ENCODE measurements at places on chromosomes 1 and 21.

GRCh38 chr1:43435146-43436145, 18.3 kb downstream of the HYI start:
- DNase-seq = no peak

- DNase-seq = no peak
Measured at GRCh38 chr1:8303141-8303540, 14.8 kb upstream of the SLC45A1 start.

DNA sequence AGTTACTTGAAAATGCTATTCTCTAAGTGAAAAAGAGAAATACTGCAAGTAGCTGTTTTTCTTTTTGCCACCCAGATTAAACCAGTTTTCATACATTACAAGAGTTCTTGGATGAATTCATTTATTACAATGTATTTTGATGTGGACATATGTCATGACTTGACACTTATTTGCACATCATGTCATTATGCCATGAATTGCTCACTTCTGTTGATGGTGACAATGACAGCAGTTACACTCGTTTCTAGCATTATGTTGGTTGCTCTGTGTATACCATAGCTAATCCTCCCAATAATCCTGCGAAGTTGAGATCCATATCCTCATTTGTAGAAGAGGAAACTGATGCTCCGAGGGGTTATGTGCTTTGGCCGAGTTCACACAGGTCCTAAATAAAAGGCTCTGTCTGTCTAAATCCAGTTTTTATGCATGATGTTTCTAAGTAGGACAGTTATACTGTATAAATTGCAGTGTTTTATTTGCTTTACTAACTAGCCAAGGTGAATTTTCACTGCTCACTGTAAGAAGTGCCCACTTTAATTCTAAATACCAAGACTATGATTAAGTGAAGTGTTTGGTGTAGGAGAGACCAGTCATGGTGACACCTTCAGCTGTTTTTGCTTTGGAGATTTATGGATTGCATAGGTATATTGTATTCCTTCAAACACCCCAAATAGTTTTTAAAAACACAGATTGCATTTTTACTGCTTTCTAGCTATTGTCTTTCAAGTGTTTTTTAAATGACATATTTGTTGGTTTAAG, 56.7 kb downstream of the PRDM2 start:
- no peak for DNase-seq

DNA sequence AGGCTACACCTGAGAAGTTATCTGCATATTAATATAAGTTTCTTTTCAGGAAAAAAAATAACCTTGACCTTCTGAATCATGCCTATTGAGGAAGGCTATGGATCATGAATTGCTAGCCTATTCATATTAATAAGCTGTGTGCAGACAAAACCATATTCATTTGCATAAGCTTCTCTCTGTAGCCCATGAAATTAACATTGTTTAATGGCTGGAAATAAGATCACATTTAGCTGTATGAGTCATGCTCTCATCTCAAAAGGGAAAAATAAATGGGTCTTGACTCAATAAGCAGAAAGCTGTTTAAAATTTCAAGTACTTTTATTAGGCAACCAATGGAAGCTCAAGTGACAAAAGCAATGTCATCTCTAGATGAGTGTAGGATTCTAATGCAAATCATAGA, 330.0 kb upstream of the DEPDC1 start:
- no peak for DNase-seq

DNA sequence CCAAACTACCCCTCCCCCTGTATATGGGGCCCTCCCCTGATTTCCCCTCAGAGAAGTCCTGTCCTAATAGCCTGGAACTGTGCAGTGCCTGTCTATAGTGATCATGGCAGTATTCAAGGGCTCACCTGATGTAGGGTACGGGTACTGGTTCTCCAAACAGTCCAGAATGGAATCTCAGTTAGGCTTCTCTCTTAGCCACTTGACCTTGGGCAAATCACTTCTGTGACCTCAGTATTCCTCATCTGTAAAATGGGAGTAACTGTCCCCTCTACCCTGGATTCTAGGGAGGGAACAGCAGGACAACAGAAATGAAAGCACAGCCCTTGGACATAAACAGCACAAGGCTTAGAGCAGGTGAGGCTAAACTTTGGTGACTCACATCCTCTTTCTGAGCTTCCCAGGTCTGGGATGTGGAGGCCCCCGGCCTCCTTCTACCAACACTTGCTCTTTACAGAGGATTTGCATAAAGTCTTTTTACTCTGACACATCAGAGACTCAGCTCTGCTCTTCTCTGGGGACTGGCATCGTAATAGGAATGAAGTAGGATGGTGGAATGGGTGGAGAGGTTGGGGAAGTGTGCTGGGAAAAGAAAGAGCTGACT, 20.0 kb upstream of the PDZK1IP1 start:
- DNase-seq = no peak

GRCh38 chr1:231057410-231057809, 17.4 kb upstream of the FAM89A start:
- DNase-seq = no peak

GRCh38 chr1:983798-984475, 2.0 kb upstream of the PERM1 start:
- DNase-seq = peak; percentile 38

DNA sequence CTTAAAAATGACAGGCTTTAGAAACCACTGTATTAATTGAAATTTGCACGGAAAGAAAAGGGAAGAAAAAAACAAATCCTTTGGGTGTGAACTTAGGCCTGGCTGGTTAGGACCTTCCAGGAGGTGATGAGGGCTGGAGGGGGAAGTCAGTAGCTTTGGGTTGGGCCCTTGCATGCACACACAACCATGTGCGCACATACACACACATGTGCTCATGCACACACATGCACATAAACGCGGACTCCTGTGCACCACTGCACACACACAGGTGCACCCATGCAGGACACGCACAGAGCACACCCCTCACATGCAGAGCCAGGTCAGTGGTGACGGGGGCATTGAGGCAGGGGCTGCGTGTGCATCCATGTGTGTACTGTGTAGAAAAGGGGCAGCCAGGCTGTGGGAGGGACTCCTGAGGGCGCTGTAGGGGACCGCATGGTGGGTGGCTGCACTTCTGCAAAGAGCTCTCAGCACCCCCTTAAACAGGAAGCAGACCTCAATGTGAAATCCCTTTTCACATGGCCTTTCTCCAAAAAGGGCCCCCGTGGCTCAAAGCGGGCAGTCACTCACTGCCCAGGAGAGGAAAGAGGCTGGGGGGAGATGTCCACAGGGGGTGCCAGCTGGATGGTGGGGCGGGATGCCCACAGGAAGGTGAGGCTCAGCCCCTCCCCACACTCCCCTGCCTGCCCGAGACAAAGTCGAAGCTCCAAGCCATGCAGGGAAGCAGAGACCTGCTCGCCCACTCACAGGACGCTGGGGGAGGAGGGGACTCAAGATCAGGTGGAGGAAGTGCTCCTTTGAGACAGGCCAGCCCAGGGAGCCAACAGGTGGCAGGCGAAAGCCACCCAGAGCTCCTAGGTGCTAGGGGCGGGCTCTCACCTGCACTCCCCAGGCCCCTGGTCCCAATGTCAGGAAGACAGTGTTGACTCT, 95.2 kb downstream of the ITPKB start:
- peak; percentile 23 for DNase-seq
